Stimulated activated CD8-positive, alpha-beta memory T cell treated with anti-CD3 and anti-CD28 coated beads, Interleukin-15, amount 100 ng/mL, for 24 hours (primary cell): ENCODE measurements at places on chromosomes 5 and 9.

GRCh38 chr9:109888695-109889094, 108.7 kb downstream of the PALM2AKAP2 start:
- DNase-seq, result no peak

DNA sequence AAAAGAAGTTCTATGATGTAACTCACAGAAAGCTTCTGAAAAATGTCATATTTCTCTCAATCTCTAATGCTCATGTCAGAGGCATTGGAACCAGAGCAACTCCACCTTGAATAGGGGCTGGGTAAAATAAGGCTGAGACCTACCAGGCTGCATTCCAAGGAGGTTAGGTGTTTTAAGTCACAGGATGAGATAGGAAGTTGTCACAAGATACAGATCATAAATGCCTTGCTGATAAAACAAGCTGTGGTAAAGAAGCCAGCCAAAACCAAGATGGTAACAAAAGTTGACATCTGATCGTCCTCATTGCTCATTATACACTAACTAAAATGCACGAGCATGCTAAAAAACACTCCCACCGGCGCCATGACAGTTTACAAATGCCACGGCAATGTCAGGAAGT, 411.1 kb upstream of the GRIA1 start:
- no peak for DNase-seq

DNA sequence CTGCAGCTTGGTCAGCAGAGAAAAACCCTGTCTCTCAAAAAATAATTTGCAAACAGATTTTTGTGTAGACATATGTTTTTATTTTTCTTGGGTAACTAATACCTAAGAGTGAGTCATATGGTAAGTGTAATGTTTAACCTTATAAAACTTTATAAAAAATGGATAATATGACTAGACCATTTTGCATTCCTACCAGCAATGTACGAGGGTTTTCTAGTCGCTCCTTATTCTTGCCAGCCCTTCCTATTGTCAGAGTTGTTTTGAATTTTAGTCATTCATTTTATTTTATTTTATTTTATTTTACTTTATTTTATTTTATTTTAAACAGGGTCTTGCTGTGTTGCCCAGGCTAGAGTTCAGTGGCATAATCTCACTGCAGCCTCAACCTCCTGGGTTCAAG, 37.8 kb downstream of the RABGAP1 start:
- DNase-seq, result no peak

- DNase-seq, result no peak
These were observed 7.3 kb downstream of the SFXN1 start for GRCh38 chr5:175485631-175486030.

DNA sequence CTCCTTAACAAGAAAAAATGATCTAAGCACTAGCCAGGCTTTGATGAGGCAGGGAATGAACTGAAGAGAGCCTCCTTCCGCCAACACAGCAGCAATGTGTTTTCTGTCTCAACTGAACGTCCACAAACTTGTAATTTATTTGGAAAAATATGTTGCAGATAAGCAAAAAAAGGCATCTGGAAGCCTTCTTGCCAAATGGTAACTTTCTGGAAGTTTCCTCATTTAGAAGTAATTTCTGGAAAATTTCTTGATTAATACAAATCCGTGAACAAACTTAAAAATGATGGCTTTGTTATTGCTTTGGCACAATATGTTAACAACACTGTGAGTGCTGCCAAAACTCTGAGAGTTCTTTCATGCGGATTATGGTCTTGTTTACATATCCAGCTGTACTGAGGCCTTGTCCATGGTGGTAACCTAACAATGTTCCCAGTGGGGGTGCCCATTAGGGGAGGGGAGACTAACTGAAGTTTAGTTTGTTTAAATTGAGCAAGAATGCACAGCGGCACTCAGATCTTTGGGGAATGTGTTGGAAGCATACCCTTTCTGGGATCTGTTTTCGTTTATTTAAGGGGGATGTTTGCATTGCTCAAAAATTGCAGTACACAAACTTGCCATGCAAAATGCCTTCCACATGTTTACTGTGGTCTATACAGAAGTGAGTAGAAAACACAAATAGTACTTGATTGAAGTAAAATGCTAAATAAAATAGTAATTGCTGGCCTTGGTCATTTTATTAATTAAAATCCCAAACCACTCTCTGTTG, 334.7 kb downstream of the NR2F1-AS1 start:
- DNase-seq, result no peak

- DNase-seq, result no peak
These were observed 130.2 kb downstream of the MED10 start for GRCh38 chr5:6248132-6248531.

GRCh38 chr5:96329289-96329688, 103.8 kb downstream of the PCSK1 start:
- no peak for DNase-seq

GRCh38 chr9:123778232-123778902, 151.6 kb downstream of the DENND1A start:
- DNase-seq, result no peak

- no peak for DNase-seq
These were observed 404.4 kb downstream of the ZNF608 start for GRCh38 chr5:124342027-124342471.

GRCh38 chr5:4929092-4929655, 211.0 kb upstream of the ADAMTS16 start:
- DNase-seq, result no peak

GRCh38 chr5:139638090-139638735, 9.9 kb upstream of the CXXC5 start:
- DNase-seq, result no peak

DNA sequence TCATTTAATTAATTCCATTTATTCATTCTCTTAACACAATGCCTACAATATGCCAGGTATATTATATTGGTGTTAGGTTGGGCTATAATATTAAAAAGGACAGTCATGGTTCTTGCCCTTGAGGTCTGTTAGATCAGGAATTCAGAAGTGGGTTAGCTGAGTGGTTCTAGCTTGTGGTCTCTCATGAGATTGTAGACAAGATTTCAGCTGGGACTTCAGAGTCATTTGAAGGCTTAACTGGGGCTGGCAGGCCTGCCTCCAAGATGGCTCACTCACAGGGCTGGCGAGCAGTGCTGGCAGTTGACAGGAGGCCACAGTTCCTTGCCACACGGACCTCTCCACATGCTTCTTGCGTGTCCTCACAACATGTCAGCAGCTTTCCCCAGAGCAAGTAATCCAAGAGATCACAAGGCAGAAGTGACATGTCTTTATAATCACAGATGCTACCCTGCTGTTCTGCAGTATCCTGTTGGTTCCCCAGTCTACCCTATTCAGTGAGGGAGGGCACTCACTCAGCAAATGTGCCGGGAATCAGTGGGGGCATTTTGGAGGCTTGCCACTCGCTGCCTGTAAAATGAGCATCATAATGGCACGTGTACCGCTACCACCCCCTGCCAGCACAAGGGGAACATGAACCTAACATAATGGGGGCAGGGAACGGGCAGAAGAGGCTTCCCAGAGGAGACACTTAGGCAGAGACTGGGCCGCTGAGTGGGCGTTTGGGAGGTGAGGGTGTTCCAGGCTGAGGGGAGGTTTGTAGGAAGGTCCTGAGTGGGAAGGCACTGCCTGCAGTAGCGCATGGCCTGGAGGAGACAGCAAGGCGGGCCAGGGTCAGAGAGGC, 70.0 kb downstream of the EXOSC2 start:
- no peak for DNase-seq

DNA sequence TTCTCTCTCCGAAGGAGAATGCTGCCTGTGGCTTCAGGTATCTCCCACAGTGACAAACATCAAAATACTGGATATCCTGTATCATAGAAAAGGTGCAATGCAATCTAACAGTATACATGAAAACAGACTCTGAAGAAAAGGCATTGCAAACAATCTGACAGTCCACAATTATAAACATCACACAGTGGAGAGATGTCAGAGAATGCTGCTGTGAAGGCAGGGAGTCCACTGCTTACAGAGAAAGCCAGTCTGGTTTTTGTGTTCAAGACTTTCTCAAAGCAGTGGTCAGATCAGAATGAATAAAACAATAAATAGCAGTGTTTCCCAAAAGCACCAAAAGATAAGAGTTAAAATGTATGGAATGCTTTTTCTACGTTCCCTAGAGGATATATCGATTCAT, 28.7 kb downstream of the TTC23L start:
- no peak for DNase-seq

GRCh38 chr9:37339923-37340322, 82.6 kb upstream of the GRHPR start:
- no peak for DNase-seq

DNA sequence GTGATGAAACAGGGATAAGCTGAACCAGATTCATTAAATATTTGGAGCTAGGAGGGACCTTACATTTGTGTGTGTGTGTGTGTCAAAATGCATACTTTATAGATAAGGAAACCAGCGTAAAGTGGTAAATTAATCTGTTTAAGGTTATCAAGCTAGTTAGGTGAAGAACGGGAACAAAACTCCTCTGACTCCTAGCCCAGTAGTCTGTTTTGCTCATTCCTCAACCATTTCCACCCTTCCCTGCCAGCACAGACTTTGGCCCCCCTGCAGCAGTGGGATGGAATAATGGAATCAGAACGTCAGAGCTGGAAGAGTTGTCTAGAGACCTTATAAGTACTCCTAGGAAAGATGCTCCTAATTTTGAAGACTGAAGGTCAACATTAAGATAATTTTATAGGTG, 6.5 kb downstream of the AGXT2 start:
- no peak for DNase-seq

DNA sequence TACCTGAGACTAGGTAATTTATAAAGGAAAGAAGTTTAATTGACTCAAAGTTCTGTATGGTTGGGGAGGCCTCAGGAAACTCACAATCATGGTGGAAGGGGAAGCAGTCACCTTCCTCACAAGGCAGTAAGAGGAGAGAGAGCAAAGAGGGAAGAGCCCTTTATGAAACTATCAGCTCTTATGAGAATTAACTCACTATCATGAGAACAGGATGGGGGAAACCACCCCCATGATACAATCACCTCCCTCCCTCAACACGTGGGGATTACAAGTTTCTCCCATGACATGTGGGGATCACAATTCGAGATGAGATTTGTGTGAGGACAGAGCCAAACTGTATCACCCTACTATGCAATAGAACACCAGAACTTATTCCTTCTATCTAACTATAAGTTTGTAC, 27.9 kb downstream of the CD274 start:
- DNase-seq, result no peak

- DNase-seq, result no peak
These were observed 446.9 kb upstream of the GRIN3A start for GRCh38 chr9:102185371-102185770.

GRCh38 chr9:136059851-136060670, 35.0 kb downstream of the NACC2 start:
- no peak for DNase-seq

DNA sequence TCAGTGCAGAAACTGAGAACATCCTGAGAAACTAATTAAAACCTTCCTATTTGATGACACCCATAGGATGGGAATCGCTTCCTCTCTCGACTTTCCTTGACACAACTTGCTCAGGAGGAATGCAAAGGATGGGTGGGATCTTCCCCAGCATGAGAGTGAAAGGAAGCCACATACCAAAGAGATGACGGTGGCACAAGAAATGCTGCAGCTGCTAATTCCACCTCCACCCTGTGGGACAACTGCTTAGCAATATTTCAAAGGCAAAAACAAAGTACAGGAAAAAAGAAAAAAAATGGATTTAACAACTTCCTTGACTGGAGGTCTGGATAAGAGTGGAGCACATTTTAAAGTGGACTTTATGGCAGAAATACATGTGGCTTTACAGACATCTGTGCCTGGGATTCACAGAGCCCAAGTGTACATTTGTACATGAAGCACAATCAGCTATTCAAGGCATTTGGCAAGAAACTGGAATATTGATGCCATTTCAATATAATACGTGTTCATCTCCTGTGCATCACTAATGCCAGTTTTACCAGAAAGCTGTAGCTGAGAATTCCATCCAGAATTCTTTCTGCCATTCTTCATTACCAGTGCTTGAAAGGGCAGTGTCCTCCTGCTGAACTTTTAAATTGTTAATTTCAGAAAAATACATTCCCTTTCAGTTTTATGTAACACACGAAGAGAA, 359.2 kb upstream of the ACTBL2 start:
- no peak for DNase-seq
